ENCODE measurements at places on chromosomes 7 and 10.

DNA sequence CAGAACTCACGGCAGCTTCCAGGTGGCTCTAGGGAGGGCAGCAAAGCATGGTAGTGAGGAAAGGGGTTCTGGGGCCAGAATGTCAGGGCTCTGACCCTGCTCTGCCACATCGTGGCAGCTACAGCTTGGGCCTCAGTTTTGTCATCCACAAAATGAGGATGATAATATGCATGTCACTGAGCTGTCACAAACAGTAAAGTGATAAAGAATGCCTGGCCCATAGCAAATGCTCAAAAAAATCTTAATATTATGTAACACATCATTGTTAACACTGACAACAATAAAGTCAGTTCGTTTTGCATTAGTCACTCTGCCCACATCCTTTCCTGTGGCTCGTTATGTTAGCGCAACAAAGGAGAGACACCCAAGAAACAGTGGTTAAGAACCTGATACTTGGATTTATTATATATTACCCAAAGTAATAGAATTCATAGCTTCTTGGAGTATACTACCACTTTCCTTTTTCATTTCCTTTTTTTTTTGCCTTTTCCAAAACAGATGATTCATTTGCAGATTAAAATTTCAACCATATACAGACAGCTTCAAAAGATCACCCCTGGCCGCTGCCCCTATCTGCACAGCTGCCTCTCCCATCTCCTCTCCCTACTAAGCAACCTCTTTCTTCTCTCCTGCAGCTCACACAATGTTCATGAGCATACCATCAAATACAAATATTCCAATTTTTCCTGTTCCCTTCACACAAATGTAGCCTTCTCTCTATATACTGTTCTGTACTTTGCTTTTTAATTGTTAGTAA lies 45.5 kb upstream of the DDC start:
- no peaks in the 10 kb centered on the region for H3K4me1 ChIP-seq
- no peaks in the 10 kb centered on the region for H3K27me3 ChIP-seq
- peaks cover 30% of the 10 kb centered on the region for H3K36me3 ChIP-seq
- no peak overlapping the region for H3K27ac ChIP-seq

- no peaks in the 10 kb centered on the region for H3K27me3 ChIP-seq
- no peaks in the 10 kb centered on the region for H3K4me1 ChIP-seq
- no peak overlapping the region for H3K27ac ChIP-seq
- no peak overlapping the region for H3K4me3 ChIP-seq
Observed at GRCh38 chr7:154986200-154986945, 16.6 kb downstream of the PAXIP1 start.

- no peak overlapping the region for H3K4me3 ChIP-seq
- H3K27me3 ChIP-seq = no peaks in the 10 kb centered on the region
- H3K36me3 ChIP-seq = no peaks in the 10 kb centered on the region
- H3K27ac ChIP-seq = no peak overlapping the region
- H3K4me1 ChIP-seq = peaks cover 4% of the 10 kb centered on the region
Observed at GRCh38 chr7:116588225-116588624, 63.4 kb downstream of the CAV1 start.

- no peak for DNase-seq
- H3K4me1 ChIP-seq = peaks cover 33% of the 10 kb centered on the region
- no peaks in the 10 kb centered on the region for H3K27me3 ChIP-seq
- H3K36me3 ChIP-seq = no peaks in the 10 kb centered on the region
Observed at GRCh38 chr10:132408367-132408781, 11.4 kb downstream of the PWWP2B start.

- no peak overlapping the region for H3K4me3 ChIP-seq
- H3K27ac ChIP-seq = no peak overlapping the region
- no peaks in the 10 kb centered on the region for H3K36me3 ChIP-seq
- DNase-seq = no peak
- no peaks in the 10 kb centered on the region for H3K4me1 ChIP-seq
Observed at GRCh38 chr7:130365511-130366441, 14.5 kb upstream of the CPA1 start.

- no peaks in the 10 kb centered on the region for H3K4me1 ChIP-seq
- no peak overlapping the region for H3K4me3 ChIP-seq
- H3K27ac ChIP-seq = no peak overlapping the region
- DNase-seq = no peak
- H3K36me3 ChIP-seq = no peaks in the 10 kb centered on the region
Observed at GRCh38 chr7:41148521-41148951, 554.4 kb downstream of the INHBA start.

- H3K4me1 ChIP-seq = no peaks in the 10 kb centered on the region
- DNase-seq = no peak
- H3K27ac ChIP-seq = no peak overlapping the region
- no peak overlapping the region for H3K4me3 ChIP-seq
Observed at GRCh38 chr10:99555825-99556523, 23.2 kb downstream of the NKX2-3 start.

DNA sequence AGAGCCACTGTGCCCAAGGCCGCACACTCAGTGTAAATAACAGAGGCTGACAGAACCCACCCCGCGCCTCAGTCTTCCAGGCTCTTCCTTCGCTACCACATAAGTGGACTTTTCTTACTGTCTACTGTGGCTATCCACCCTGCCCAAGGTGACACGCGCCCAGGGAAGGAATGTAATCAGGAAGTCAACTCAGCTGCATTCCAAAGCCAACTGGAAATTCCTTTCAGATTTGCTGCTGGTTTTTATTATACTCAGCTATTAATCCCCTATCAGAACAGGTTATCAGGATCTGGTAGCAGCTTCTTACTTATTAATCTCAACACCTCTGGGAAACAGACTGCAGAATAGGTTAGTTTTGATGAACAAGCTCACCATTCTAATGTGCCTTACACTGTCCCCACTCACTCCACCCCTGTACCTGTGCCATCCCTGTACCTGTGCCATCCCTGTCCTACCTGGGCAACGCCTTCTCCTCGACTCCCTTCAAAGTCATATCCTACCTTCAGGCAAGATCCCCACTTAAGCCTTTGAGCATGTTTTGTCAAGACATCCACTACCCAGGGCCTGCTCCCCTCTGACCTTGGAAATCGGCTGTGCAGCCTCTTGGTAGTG lies 90.7 kb downstream of the NHLRC2 start:
- no peaks in the 10 kb centered on the region for H3K36me3 ChIP-seq
- H3K27me3 ChIP-seq = no peaks in the 10 kb centered on the region
- no peak for DNase-seq
- H3K4me3 ChIP-seq = no peak overlapping the region

DNA sequence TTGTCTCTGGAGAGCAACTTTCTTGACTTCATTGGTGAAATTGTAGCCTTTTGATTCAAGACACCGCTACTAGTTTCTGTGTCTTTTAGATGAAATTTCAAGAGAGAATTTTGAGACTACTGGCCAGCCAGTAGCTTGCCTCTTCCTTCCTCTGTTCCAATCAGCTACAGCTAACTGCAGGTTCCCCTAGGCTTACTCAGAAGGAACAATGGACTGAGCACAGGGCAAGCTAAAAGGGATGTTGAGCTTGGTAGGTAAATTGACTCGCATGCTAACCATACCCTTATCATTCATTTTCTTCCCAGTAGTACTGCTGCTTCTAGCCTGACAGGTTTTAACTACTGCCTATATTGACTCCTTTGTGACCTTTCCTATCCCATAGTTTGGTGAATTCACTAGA lies 81.1 kb downstream of the RUNDC3B start:
- H3K27ac ChIP-seq = no peak overlapping the region
- DNase-seq = no peak
- no peaks in the 10 kb centered on the region for H3K4me1 ChIP-seq
- no peaks in the 10 kb centered on the region for H3K36me3 ChIP-seq
- H3K27me3 ChIP-seq = no peaks in the 10 kb centered on the region

GRCh38 chr10:73262105-73262730 lies 9.8 kb upstream of the MRPS16 start:
- H3K36me3 ChIP-seq = no peaks in the 10 kb centered on the region
- H3K4me3 ChIP-seq = no peak overlapping the region
- H3K27me3 ChIP-seq = no peaks in the 10 kb centered on the region
- DNase-seq = no peak
- no peaks in the 10 kb centered on the region for H3K4me1 ChIP-seq

DNA sequence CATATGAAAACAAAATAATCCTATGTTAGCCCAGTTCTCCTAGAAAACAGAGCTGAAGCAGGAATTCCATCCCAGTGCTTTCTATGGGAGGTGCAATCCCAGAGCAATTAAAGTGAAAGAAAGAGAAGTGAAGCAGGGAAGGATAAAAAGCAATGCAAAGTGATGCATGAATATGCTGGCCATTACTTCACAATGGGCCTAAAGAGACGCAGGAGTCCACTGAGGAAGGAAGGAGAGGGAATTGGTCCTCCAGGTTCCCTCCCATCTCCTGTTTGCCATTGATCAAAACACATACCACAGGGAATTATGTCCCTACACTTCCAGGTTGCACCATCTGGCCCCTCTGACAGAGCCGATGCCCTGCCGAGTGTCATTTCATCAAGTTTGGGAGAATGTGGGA lies 392.2 kb upstream of the NFE2L3 start:
- no peak overlapping the region for H3K27ac ChIP-seq
- H3K27me3 ChIP-seq = no peaks in the 10 kb centered on the region

DNA sequence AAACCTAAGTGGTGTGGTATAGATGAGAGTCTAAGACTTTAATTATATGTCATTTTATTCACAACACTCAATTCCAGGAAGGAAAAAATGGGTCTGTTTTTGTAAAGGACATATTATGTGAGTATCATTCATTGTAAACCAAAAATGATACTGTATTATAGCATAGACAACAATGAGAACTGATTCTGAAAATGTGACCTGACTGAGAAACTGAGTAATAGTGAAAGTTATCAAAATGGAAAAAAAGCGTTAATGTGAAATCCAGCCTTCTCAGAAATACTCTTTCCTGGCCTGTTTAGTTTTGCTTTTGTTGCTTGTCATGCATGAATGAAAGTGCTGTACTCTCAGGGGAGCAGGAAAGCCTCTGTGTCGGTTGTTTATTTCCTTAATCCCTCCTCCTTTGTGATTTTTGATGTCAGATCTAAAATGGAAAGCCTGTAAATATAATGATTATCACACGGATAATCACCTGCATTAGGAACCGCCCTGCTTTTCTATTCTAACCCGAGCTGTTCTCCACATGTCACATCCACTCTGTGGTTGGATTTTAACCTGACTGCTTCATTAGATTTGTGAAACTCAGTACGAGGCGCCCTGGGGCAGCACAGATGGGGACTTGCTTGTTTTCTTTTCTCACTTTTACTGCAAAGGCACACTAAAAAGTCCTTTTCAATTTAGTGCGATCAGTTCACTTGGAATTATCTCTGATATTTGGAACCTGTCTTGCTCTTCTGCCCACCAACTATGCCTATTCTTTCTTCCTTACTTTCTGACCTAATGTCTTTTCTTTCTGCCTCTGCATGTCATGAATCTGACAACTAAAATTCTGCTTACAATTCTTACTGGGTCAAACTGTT lies 240.9 kb upstream of the KAT6B start:
- H3K27me3 ChIP-seq = no peaks in the 10 kb centered on the region
- no peak overlapping the region for H3K4me3 ChIP-seq
- no peaks in the 10 kb centered on the region for H3K4me1 ChIP-seq
- H3K36me3 ChIP-seq = no peaks in the 10 kb centered on the region
- no peak for DNase-seq
- no peak overlapping the region for H3K27ac ChIP-seq

DNA sequence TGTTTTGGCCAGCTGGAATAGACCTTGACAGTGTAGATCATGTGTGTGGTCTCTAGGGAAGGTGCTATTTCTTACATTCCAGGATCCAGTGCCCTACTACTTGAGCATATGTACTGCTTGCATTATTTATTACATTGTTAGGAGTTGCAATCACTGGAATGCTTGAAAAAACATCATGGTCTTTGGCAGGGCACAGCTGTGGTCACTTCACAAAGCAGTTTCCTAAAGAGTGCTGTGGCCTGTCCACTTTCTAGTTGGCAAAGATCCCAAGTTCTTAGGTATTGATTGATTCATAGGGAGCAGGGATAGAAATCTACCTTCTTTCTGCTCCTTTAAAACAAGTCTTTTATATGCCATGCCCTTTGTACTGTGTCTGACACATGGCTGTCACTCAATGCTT lies 4.6 kb downstream of the C7orf25 start:
- H3K36me3 ChIP-seq = no peaks in the 10 kb centered on the region
- H3K27me3 ChIP-seq = no peaks in the 10 kb centered on the region
- peaks cover 6% of the 10 kb centered on the region for H3K4me1 ChIP-seq
- DNase-seq = no peak
- no peak overlapping the region for H3K4me3 ChIP-seq

- H3K36me3 ChIP-seq = no peaks in the 10 kb centered on the region
- H3K27me3 ChIP-seq = no peaks in the 10 kb centered on the region
- H3K27ac ChIP-seq = no peak overlapping the region
- H3K4me1 ChIP-seq = peaks cover 24% of the 10 kb centered on the region
- no peak overlapping the region for H3K4me3 ChIP-seq
Observed at GRCh38 chr7:28481091-28481926, 69.0 kb downstream of the CREB5 start.

DNA sequence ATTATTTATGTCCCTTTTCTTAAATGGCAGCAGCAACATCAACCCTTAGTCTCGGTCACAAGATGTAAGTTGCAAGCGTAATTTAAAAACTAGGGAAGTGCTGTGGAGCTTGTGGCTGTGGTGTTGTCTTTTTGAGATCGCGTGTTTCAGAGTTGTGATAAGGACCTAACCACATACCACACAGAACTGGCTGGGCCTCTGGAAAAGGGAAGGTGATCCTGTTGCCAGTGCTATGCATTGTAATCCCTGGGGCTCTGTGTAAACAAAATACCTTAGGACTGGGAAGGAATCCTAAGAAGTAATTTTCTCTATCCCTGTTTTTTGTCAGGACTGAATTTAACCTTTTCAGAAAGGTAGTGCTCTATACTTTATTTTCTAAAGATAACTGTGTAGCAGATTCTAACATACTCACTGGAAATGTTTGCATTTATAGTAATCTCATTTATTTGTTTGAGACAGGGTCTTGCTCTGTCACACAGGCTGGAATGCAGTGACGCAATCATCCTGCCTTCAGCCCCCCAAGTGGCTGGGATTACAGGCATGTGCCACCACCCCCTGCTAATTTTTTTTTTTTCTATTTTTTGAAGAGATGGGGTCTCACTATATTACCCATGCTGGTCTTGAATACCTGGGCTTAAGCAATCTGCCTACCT lies 60.4 kb downstream of the INPP5F start:
- peak overlapping the region; percentile 26 for H3K27ac ChIP-seq
- no peaks in the 10 kb centered on the region for H3K27me3 ChIP-seq
- peak; percentile 38 for DNase-seq
- no peaks in the 10 kb centered on the region for H3K36me3 ChIP-seq

DNA sequence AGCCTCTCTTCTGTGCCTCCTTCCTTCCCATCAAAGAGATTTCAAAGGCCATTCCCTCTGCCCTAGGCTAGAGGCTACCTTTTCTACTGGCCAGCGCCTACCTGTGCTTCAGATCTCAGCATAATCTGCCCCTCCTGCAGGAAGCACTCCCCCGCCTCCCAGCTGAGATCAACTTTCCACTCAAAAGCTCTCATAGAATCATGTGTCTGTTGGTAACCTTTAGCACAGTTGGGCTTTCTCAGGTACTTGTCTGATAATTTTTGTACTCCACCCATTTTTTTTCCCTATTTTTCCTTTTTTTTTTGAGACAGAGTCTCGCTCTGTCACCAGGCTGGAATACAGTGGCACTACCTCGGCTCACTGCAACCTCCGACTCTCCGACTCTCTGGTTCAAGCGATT lies 231.0 kb upstream of the PRSS58 start:
- no peak for DNase-seq
- no peaks in the 10 kb centered on the region for H3K27me3 ChIP-seq
- H3K27ac ChIP-seq = no peak overlapping the region
- H3K36me3 ChIP-seq = no peaks in the 10 kb centered on the region
- no peak overlapping the region for H3K4me3 ChIP-seq
